Tibial nerve (tissue), 4 donors: ENCODE measurements at places on chromosomes 11 and 22. TPM values are rescaled to one million over a fixed set of nuclear protein-coding genes. Genes with fewer than 3 reads are reported as not detected.

- DNase-seq: no peak
Observed at GRCh38 chr11:78784321-78785061, 209.8 kb upstream of the NARS2 start.

DNA sequence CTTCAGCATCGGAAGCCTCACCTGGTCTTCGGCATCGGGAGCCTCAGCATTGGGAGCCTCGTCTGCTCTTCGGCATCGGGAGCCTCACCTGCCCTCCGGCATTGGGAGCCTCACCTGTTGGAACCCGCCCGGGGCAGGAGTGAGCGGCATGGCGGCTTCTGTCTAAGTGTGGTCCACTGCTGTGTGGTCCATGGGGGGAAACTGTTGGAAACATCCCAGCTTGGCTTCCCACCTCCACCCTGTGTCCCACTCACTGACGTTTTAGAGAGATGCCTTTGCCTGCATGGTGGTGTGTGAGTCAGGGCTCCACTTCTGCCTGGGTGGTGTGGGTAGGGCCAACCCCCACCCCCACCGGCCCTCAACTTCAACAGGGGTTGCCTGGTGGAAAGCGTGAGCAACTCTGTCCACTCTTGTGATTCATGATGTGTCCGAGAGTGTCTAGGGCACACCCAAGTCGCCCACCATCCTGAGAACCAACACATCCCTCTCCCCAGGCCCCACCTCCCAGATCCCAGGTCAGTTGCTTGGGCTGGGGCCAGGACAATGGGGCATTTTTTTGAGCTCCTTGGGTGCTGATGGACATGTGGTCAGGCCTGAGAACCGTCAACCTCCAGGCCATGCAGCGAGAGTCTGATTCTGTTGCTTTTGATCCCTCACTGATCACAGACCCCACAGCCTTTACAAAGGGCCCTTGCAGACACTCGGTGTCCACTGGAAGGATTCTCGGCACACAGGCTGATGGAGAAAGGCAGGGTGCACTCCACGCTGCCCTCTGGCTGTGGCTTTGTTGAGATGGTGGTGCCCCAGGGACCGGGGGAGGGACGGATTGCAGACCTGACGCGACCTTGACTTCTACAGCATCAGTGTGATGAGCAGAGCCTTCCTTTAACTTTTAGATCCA is 406.7 kb downstream of the TBC1D22A start:
- no peak for DNase-seq

DNA sequence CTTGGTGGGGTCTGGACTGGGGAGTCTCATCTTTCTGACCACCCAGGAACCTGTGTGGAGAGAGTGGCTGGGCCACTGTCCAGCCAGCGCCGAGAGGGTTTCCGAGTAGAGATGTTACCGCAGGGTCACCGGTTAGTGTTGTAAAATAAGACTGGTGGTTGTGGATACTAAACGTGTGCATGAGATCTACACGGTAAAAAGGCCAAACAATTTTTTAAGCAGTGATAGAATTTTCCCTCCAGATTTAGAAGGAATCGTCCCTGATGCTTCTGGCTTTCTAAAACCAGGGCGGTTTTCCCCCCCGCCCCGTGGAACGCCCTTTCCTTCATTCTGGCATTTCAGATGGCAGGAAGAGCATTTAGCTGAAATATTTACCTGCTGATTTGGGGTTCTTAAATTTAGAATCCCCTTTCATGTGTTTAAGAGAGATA is 72.6 kb upstream of the PPARA start:
- DNase-seq: peak; percentile 10

DNA sequence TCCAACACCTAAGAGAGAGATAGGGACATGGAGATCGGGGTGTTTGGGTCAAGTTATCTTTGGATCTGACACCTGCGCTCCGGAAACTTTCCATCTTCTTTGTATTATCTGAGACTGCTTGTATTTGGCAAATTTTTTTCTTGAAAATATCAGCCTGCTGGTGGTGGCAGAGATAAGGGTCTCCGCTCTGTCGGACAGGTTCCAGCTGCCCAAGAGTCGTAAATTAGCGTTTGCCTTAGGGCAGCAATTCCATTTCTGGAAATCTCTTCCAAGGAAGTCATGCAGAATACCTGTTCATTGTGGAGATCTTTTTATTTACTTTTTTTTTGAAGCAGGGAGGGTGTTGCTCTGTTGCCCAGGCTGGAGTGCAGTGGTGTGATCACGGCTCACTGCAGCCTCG is 19.5 kb upstream of the CSNK1E start:
- no peak for DNase-seq

DNA sequence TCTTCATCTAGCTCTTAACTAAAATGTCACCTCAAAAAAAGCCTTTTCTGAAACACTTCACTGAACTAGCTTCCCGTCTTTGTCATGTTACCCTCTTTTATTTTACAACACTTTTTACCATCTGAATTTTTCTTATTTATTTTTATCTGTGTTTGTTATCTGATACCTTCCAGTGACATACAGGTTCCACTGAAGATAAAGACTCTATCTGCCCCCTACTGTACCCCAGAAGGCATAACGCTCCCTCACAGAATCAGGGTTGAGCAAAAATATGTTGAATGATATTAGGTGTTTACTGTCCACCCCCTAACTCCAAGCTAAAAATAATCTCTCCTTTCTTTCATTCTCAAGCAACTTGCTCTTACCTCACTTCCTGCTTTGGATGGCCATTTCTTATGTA is 654.2 kb downstream of the NELL1 start:
- no peak for DNase-seq

- DNase-seq: no peak
Observed at GRCh38 chr11:103110391-103110790, 1.2 kb downstream of the DYNC2H1 start.

- DNase-seq: no peak
Observed at GRCh38 chr11:93646399-93646798, 15.1 kb upstream of the CEP295 start.

DNA sequence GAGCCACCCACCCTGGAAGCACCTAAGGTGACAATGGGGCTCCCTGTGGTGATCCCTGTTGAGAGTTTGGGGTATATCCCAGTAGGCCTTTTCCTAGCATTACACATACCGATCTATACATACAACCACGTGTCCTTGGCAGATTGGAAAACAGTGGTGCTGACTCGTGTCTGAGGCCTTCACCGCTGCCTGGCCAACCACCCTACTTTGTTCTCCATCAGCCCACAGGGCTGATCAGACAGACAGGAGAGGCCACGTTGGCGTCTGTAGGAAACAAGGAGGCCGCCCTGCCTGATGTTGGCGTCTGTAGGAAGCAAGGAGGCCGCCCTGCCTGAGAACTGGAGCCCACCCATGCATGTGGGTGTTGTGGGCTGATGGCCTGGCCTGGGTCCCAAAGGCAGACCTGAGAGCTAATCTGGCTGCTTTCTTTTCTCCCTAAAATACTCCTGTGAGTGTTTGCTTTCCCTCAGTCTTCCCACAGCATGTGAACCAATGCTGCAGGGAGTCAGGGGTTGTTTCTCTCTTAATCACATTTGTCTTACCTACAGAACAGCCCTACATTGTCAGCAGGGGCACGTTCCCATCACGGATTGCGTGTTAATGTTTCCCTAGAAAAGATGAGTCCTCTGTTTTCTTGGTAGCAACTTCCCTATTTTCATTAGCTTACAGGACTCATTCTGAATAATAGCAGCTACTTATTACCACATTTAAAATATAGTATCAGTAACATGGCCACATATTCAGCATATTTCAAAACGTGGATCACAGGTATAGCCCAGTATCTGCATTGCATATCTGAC is 57.2 kb downstream of the SBF1 start:
- no peak for DNase-seq

- DNase-seq: no peak
Observed at GRCh38 chr11:108135845-108136544, 14.6 kb downstream of the ACAT1 start.

DNA sequence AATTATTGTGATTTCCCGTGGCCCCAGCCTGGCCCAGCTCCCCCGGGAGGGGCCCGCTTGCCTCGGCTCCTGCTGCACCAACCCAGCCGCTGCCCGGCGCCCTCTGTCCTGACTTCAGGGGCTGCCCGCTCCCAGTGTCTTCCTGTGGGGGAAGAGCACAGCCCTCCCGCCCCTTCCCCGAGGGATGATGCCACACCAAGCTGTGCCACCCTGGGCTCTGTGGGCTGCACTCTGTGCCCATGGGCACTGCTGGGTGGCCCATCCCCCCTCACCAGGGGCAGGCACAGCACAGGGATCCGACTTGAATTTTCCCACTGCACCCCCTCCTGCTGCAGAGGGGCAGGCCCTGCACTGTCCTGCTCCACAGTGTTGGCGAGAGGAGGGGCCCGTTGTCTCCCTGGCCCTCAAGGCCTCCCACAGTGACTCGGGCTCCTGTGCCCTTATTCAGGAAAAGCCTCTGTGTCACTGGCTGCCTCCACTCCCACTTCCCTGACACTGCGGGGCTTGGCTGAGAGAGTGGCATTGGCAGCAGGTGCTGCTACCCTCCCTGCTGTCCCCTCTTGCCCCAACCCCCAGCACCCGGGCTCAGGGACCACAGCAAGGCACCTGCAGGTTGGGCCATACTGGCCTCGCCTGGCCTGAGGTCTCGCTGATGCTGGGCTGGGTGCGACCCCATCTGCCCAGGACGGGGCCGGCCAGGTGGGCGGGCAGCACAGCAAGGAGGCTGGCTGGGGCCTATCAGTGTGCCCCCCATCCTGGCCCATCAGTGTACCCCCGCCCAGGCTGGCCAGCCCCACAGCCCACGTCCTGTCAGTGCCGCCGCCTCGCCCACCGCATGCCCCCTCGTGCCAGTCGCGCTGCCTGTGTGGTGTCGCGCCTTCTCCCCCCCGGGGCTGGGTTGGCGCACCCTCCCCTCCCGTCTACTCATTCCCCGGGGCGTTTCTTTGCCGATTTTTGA is 3.3 kb upstream of the ANKRD13D start:
- no peak for DNase-seq

DNA sequence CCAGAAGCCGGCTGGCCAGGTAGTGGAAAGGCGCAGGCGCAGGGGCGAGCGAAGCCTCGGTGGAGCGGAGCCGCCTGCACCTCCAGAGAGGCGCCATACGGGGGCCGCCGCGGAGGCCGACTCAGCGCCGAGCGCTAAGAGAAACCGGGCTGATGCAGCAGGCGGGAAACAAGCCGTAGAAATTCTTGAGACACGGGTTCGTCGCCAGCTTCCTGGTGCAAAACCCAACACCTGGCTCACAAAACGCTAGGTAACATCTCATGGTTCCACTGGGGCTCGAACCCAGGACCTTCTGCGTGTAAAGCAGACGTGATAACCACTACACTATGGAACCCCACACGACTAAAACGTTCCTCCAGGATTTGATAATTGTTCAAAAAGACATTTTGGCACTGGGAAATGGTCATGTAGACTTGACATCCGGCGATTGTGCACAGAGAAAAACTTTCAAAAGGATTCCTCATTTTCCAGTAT is 39.1 kb downstream of the OR4D9 start:
- DNase-seq: peak; percentile 92

DNA sequence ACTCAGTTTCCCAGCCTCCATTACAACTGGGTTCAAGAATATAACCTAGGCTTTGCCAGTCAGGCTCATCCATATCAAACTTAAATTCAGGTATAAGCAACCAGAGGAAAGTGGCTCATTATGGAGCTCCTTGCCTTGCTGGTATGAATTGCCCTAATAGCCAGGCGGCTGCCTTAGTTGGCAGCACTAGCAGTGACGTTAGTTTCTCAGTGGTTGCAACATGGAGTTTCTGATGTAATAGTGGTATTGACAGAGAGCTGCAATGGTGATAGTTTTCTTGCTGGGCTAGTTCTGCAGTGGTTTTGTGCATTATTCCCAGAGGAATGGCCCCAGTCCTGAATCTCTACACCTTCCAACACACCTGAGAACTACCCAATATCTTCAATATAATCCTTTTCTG is 3.8 kb upstream of the TMEM123 start:
- no peak for DNase-seq

DNA sequence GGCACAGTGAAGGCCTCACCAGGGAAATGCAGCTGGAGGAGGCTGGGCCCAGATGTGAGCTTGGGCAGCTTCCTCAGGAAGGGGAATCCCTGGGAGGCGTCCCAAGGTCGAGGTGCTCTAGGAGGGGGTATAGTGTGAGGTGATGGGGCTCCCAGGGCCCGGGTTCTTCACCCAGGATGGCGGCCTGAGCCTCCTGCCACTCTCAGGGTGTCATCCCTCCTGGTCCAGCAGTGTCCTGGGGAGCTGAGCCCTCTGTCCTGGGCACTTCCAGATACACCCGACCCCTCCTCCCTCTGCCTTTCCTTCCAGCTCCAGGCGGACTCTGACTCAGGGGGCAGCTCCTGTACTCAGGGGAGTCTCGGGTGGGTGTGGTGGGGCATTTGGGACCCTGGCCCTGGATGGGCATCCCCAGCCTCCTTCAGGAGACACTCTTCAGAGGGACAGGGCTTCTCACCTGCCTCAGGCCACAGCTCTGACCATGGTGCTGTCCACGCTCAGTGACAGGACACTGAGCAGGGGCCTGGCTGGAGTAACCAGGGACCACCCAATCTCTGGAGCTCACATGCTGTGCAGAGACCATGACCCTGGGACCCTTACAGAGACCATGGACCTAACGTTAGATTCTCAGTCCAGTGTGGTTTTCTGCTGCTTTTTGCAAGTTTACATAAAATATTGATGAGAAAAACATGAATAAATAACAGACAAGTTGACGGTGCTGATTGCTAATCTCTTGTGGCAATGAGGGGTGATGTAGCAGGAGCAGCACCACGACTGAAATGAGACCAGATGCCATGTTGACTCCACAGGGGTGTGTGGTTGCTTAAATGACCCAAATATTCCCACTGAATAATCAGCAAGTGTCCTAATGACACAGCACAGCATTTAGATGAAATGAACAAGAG is 101.9 kb downstream of the GGTLC2 start:
- no peak for DNase-seq

DNA sequence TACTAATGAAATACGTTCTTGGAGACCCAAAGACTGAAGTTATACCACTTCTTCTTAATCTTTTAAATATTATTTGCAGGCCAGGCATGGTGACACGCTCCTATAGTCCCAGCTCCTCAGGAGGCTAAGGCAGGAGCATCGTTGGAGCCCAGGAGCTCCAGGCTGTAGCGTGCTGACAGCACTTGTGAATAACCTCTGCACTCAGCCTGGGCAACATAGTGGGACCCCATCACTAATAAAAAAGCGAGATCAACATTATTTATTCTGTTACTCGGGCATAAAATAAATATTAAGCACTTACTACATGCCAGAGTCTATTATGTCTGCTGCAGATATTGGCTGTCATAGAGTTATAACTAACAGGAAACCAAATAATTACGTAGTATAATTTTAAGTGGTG is 720 bp upstream of the MED17 start:
- DNase-seq: no peak

Gene UPB1
- total RNA-seq: 0.63 TPM

Gene TNNT3
- total RNA-seq: 4.4 TPM

Gene GRAMD1B
- total RNA-seq: 27.5 TPM

Gene RAG2
- not detected for total RNA-seq

Gene CCDC89
- 0.44 TPM for total RNA-seq

Gene RHOD
- 30.8 TPM for total RNA-seq

Gene DDI1
- total RNA-seq: not detected

Gene TPBGL
- not detected for total RNA-seq

Gene GGA1
- 80.4 TPM for total RNA-seq

Gene NTM
- total RNA-seq: 11.4 TPM

Gene TSKU
- total RNA-seq: 140 TPM
